ENCODE measurements at places on chromosomes 2 and 18.

- DNase-seq, result no peak
These were observed 180.7 kb downstream of the BABAM2 start for GRCh38 chr2:28071221-28071620.

- no peak for DNase-seq
These were observed 638.5 kb upstream of the PKDCC start for GRCh38 chr2:41409328-41409727.

DNA sequence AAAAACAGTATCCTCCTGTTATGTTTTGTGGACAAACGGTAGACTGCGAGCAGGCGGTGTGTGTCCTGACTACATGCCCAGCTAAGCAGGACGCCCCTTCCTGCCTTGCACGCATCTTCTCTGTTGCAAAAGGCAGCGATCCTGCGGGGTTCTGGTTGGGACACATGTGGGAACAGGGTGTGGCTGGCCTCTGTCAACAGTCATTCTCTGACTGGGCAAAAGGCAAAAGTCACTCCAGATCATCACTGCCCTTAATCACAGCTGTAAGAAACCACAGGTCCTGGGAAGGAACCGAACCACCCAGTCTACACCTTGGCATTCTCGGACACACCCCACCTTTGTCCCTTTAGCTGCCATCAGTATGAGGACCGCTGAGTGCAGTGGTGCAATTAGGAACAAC is 44.3 kb upstream of the TMEM87B start:
- no peak for DNase-seq

DNA sequence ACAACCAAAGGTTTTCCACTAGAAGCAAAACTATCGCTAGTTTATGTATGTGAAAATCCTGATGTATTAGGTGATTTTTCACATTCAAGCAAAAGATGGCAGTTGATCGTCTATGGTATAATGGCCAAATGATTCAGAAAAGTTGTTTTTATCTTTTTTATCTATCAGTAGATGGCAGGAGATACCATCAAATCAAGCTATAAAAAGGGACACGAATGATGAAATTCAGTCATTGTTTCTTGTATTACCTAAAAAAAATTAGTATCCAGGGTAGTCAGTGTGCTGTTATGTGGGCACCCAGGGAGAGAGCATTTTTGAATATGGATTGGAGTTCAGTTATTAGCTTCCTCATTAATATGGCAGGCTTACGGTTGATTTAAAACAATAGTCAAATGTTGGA is 22.9 kb upstream of the CAVIN2 start:
- no peak for DNase-seq

Data from GM04503 (cell line).